ENCODE measurements at places on chromosomes 5 and 9.

DNA sequence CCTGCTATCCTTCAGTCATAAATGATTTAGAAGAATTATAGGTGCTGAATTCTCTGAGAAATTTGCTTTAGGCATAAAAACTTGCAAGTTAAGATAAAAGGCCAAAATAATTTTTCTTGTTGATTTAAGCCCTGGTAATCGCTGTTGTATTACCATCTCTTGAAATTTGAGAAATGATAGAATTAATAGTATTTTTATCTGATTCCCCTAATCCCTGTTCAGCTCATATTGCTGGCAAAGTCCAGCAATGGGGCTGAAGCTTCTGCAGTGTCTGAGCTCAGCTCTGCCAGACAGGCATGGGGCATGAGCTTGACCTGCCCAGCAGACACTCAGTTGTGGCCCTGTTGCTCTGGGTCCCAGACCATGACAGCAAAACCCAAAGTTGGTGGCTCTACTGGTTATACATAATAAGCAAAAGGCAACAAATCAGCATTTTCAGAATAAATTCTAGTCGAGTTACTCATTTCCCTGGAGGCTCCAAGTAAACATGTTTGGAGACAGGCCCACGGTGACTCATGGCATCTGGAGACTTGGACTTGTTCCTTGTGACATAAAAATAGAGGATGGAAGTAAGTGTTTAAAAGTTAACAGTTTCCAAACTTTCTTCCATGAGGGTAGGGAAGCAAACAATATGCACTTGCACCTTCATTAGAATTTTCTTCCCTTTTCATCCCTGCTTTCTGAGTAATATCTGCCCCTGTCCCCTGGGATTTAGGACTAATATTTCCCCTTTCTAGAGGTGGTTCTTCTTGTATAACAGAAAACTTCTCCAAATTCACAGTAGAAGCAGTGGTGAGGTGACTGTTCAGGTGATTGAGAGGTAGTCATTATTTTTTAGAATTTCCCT lies 60.2 kb upstream of the SLC2A8 start:
- no peak for DNase-seq

GRCh38 chr9:118567861-118568260 lies 801.4 kb downstream of the BRINP1 start:
- no peak for DNase-seq

DNA sequence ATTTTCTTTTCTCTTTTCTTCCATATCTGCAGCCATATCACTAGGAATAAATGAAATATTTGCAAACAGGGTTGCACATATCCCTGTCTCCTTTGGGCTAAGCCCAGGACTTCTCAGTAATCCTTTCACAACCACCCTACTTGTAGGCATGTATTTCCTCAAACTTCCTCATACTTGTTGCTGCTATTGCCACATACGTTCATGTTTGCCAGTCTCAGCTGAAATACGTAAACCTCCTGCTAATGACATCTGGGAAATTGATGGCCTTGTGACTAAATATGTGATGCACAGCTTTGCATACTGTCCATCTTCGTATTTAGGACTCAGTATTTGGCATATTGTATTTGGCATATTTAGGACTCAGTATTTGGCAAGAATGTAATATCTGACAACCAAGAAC lies 224.6 kb downstream of the PLK2 start:
- no peak for DNase-seq

DNA sequence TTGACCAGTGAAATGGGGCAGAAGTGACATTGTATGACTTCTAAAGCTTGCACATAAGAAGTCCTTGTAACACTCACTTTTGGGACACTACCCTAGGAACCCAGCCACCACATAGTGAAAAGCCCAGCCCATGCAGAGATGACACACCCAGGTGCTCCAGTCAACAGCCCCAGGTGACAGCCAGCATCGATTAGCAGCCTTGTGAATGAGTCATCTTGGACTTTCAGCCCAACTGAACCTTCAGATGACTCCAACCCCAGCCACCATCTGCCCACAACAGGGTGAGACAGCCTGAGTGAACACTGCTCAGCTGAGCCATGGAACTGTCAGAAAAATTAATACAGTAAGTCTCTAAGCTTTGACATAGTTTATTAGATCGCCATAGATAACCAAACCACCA lies 458.6 kb downstream of the ZSWIM6 start:
- no peak for DNase-seq

DNA sequence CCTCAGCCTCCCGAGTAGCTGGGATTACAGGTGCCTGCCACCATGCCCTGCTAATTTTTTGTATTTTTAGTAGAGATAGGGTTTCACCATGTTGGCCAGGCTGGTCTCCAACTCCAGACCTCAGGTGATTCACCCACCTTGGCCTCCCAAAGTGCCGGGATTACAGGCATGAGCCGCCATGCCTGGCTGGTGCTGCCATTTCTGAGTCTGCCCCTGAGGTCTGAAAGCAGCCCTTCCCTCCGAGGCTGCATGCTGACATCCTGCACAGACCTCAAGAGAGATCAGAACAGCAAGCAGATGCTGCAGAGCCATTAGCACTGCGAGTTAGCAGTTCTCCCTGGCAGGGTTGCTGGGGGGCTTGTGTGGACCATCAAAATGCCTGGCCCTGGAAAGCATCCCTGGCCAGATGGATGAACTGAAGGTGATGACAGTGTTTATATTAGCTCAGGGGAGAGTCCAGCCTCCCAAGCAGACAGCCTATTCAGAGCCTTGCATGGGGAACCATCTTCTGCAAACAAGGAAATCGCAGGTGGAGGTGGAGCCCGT lies 176.5 kb upstream of the PANK3 start:
- no peak for DNase-seq

DNA sequence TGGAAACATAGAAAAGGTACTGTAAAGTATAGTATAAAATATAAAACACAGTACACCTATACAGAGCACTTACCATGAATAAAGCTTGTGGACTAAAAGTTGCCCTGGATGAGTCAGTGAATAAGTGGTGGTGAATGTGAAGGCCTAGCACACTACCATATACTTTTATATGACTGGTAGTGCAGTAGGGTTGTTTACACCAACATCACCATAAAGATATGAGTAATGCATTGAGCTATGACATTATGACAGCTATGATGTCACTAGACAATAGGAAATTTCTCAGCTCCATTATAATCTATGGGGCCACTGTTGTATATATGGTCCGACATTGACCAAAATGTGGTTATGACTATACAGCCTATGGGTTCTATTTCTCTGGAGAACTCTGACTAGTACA lies 291.8 kb upstream of the ACTBL2 start:
- no peak for DNase-seq

DNA sequence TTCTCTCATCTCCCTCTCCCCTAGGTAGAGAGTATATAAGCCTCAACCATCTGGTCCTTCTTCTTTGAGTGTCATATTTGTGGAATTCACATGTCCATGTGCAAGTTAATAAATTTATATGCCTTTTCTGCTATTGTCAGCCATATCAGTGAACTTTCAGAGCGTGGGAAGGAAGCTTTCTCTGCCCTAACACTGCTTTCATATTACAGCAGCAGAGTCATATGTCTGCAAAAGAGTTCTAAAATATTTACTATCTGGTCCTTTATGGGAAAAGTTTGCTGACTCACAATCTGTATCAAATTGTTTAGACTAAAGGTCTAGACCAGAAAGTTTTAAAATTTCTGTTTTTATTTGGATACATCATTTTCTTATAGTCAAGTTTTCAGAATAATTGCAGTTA lies 669.0 kb downstream of the LRRC70 start:
- no peak for DNase-seq

- no peak for DNase-seq
These were observed 182.2 kb downstream of the AGTPBP1 start for GRCh38 chr9:85559526-85559925.

DNA sequence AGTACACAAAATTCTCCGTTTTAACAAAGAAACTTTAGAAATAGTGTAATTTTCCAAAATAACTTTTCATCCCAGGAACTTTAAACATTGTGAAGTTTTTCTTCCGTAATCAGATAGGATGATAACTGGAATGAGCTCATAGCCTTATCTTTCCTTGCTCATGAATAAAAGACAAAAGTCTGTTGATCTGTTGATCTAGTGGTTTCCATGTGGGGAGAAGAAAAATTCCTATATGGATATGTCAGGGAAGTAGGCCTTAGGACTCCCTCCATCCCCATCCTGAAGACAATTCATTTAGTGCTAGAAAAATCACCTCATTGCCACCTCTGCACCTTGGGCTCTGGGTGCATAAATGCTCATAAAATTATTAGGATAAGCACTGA lies 266.6 kb downstream of the SMARCA2 start:
- DNase-seq, result no peak

DNA sequence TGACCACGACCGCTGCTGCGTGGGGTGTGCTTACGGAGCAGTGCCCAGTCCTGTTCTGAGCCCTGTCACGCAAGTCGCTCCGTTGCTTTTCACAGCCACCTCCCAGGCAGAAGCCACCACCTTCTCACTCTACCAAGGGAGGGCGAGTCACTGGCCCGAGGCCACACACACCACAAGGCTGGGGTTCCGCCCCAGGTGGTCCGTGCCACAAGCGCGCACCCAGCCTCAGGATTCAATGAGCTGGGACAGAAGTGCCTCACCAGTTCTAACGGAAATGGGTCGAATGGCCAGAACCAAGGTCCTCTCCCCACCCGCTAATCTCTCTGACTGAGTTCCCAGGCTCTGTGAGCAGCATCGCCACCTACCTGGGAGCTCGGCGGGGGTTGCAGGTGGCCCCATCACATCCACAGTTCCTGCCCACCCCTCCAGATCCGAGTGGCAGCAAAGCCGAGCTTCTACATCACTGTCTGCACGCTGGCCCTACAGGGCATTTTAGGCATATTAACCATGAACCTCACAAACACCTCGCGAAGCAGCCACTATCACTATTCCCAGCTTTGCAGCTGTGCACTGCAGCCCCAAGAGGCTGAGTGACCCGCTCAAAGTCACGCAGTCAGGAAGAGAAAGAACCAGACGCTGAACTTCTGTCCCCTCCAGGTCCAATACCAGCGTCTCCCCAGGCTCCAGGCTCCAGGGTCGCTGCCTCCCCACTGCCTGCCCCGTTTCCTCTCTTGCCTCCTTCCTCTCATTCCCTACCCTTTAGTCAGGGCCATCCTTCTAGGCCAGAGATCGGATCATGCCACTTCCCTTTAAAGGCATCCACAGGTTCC lies 92.1 kb upstream of the PHYKPL start:
- DNase-seq, result no peak

- no peak for DNase-seq
These were observed 11.9 kb downstream of the CCDC180 start for GRCh38 chr9:97319395-97319794.

DNA sequence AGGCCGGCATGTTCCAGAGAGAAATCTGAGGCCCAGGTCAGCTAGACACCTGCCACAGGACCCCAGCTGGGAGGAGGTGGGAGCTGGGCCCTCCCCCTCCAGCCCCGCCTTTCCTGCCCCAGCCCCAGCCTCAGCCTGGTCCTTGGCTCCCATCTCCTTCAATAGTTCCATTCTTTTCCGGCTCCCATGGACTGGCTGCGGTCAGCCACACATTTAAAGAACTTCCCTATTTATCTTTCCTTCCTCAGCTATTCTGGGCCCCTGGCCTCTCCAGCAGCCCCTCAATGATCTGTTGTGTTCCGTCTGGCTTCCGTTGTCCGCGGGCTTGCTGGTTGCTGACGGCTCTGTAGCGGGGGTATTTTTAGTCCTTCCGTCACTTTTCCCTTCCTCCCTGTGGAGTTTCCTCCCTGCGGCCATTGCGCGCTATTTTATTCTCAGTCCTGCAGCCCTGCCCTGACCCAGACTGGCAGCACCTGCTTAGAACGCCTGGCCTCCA lies 73.8 kb downstream of the AMBP start:
- DNase-seq, result no peak

- DNase-seq, result no peak
These were observed 148.0 kb downstream of the RORB start for GRCh38 chr9:74645007-74645639.

GRCh38 chr5:43041110-43041668 lies 1.1 kb upstream of the ANXA2R start:
- DNase-seq, result peak; percentile 75

DNA sequence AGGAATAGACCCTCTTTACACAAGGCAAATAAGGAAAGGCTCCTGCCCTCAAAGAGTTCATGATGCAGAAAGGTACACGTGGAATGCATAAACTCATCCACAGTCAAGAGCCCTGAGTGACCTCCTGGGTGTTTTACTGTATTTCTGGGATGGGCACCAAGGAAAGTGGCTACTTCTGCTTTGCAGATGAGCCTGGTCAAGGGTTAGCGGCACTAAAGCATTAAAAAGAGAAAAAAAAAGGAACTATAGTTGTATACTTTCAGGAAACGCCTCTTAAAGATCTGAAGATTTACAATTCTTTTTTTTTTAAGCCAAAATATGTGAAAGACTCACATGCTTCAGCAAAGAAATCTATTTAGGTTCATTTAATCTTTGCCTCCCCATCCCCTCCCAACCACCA lies 366.2 kb upstream of the PDE4D start:
- DNase-seq, result no peak

- DNase-seq, result no peak
These were observed 112.8 kb downstream of the CMYA5 start for GRCh38 chr5:79802406-79802805.

GRCh38 chr9:115207003-115207836 lies 89.3 kb upstream of the TNC start:
- DNase-seq, result no peak

DNA sequence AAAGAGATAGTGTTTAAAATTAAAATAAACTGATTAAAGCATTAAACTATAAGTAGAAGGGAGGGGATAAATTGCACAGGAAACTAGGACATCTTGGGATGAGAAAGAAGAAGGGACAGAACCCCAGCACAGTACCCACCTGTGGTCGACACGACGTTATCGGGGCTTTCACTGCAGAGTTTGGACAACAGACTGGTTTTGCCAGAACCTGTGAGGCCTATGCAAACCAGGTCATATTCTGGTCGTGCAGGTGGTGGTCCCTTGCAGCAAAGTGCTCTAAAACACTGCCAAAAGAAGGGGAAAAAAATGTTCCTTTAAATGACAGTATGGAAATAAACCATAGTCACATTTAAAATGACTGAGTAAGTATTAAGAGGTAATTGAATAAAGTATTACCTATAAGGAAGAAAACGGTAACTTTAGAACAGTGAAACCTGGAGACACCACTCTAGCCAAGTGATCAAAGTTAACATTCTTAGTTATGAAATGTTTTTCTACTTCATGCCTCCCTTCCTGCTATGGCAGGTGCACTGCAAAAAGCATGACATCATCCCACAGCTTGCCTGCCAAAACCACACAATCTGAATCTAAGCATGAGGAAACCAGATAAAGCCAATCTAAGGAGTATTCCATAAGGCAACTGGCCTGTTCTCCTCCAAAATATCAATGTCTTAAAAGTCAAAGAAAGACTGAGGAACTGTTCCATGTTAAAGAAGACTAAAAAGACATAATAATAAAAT lies 138.6 kb downstream of the ARL15 start:
- DNase-seq, result no peak

- DNase-seq, result no peak
These were observed 36.7 kb upstream of the ORM1 start for GRCh38 chr9:114286146-114286679.
